ENCODE measurements at places on chromosomes 5 and 9.

GRCh38 chr5:23613566-23613965 lies 106.2 kb downstream of the PRDM9 start:
- no peak for DNase-seq

- DNase-seq = no peak
These were observed 213.7 kb upstream of the MAP3K1 start for GRCh38 chr5:56601641-56602071.

DNA sequence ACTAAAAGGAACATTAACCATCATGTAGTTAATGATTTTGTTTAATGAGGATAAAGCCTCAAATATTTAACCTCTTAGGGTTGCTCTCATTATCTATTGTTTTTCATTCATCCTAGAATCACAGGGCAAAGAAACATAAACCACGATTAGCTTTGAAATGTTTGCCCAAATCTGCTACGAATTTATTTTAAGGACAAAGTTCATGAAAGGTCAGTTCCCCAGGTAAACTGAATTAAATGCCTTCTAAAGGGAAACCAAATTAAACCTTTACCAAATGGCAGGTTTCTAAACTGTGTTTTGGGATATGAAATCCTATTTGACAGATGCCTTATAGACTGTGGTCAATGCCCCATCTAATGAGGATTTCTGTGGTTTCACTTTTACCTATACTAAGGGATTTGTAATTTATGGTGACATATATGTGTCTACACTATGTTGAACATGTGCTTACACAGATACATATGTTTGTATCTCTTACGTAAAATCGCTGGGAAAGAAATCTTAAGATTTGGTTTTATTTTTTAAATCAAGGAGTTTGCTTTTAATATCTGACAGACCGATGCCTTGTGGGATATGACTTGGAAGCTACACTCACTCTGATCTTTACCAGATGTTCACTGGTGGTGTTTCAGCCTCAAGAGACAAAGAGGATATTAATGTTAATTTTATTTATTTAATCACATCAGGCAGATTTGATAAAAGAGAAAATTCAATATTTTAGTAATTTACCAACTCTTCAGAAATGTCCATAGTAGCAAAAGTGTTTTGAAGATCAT lies 188.4 kb downstream of the GLIS3 start:
- no peak for DNase-seq

DNA sequence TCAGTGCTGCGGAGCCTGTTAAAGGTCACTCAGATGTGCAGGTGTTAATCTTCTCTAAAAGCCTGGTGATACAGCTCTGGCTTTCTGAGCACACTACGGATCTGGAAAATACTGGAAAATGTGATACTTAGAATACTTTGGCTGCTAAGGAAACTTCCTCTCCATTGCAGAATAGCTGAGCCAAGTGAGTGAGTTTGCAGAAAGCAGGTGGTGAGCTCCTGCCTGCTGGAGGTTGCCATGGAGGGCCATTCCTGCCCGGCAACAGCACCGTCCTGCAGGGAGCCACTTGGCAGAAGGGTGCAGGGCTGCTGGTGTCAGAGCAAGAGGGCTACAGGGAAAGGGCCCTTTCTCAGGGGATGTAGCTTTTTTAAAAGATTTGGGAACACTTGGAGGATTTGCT lies 40.7 kb downstream of the SECISBP2 start:
- no peak for DNase-seq

- DNase-seq = no peak
These were observed 25.6 kb downstream of the MELK start for GRCh38 chr9:36598273-36598672.

Data from NCI-H526 treated with DMSO at 0.1 percent for 48 hours (cell line).